Gastrocnemius medialis (tissue), 4 donors: ENCODE measurements at places on chromosomes 12 and 14.

- DNase-seq: no peak
Observed at GRCh38 chr14:54942913-54943312, 40.3 kb upstream of the GCH1 start.

DNA sequence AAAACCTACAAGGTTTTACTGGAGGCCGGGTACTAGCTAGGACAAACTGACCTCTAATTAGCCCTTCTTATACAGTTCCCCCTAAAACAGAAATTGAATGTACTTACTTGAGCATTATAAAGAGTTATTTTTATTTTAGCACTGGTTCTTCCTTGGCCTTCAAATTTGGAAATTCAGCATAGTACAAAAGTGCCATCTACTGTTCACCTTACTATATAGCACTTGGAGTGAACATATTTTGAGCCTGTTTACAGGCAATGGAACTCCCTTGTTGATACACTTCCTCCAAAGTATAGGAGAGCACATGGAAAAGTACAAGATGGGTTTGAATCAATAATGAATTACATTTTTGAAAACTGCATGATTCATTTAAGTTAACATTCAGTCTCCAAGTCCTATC, 3.9 kb upstream of the POC1B start:
- DNase-seq: no peak

DNA sequence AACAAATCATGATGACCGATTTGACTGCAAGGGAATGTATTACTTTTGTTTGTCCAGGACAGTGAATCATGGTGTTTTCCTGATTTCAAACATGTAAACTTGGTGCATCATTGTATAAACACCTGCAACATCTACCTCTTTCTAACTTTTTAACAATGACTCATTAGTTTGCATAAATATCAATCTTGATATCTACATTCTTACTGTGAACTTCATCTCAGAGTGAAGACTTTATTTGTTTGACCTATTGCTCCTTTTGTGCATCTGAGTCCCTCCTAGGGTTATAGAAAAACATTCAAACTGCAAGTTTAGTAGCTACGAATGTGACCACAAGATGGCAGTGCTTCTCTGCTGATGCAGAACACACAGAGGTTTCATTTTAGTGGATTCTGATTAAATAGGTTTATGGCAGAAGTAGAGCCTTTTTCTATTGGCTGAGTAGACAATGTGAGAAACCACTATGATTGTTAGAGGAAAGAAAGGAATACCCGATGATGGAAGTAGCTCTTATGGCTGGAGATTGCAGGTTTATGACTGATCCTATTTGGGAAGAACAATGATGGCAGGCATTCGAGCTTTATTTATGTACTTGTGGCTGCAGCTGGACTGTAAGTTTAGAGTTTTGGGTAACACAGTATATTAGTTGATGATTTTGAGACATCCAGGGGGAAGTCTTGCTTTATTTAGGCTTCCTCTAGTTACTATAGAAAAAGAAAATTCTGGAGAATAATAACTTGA, 244.2 kb upstream of the OR4E1 start:
- no peak for DNase-seq

DNA sequence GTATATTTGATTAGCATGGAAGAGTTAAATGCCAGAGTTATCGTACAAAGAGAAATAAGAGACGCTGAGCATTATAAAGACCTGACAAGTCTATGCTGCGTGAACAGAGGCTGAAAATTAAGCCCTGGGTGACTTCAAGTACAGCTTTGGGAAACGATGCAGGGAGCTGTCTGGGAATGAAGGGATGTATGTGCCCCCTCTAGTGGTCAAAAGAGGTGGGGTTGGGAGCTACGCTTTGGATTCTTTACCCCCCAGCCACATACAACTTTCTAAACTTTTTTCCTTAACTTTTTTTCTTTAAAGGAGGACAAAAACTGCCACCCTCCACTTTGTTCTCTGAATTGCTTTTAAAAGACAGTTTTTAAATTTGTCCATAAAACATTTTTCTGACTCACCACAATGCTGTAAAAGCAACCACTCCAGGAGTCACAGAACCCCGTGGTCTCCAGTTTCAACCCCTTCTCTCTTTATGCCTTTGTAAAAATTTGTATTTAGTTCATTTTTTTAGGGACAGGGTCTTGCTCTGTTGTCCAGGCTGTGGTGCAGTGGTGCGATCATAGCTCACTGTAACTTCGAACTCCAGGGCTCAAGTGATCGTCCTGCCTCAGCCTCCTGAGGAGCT, 59.4 kb downstream of the ZNF664 start:
- no peak for DNase-seq

DNA sequence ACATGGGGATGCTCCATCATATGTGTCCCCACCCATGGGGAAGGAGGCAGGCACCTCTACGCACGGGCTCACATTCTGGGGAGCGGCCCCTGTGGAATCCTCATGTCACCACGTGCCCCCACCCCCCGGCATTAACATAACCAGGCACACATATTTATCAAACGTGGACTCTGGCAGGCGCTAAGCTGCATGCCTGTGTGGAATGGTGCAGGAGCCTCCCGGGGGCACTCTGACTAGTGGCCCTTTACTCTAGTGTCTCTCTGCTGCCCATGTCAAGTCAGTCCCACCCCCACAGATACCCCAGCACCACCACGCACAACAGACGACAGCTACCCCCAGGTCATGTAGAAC, 66.1 kb downstream of the CCDC88C start:
- DNase-seq: no peak
